ENCODE measurements at places on chromosomes 13 and 19.

DNA sequence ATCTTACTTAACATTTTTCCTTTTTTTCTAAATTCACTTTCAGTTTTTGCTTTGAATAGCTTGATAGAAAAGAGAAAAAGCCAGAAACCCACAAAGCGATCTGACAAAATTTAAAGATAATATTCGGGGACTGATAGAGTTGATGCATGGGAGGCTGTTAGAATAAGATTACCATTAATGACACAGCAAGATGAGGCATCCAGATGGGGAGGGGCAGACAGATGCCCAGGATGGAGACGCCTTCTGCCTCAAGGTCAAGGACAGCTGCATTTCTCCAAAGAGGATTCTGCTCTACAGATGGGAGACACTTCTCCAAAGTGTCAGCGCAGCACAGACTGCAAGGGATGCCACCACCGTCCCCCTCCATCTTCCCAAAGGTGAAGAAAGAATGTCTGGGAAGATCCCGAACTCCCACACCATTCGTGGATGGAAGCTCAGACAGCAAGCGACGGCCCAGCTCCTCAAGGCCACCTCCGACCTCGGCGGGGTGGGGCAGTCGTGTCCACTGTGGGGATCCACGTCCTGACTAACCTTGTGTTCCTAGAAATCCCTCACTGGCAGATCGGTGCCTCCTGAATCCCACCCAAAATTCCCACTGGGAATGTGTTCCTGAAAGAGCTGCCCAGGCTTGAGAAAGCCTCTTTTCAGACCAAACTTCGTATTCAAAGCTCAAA lies 32.9 kb downstream of the NAXD start:
- DNase-seq: no peak

GRCh38 chr19:6828698-6829633 lies 56.5 kb downstream of the VAV1 start:
- DNase-seq: peak; percentile 11

DNA sequence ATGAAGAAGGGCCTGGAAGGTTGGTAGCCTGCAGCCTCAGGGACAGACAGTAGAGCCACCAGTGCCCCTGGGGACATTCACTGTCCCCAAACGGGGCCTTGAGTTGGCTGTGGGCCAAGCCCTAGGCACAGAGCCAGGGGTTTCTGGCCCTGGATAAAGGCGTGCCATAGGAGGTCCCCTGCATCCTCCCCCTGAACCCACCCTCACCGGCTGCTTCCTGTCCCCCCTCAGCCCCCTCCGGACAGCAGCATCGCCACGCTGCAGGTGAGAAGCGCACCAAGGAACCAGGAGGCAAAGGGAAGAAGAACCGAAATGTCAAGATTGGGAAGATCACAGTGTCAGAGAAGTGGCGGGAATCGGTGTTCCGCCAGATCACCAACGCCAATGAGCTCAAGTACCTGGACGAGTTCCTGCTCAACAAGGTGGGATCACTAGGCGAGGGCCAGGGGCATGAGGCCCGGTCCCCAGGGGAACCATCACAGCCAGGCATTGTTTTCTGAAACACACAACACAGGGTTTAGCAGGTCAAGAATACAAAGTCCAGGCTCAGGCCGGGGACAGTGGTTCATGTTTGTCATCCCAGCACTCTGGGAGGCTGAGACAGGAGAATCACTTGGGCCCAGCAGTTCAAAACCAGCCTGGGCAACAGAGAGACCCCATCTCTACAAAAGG lies 14.6 kb upstream of the USE1 start:
- DNase-seq: no peak

DNA sequence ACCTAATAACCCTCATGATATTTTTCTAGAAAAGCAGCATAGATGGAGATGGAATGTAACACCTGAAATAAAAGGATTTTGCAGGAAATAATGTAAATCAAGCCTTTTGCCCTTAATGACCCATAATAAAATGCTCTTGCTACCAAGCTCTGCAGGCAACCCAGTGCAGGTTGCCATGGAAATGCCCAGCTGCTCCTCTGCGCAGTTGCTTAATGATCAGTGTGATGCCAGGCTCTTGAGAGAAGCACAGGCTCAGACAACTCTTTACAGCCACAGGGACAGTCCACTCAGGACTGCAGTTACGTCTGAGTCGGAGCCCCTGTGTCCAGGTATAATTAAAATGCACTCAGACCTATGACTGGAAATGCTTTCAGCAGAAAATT lies 165.5 kb downstream of the LACC1 start:
- DNase-seq: no peak

DNA sequence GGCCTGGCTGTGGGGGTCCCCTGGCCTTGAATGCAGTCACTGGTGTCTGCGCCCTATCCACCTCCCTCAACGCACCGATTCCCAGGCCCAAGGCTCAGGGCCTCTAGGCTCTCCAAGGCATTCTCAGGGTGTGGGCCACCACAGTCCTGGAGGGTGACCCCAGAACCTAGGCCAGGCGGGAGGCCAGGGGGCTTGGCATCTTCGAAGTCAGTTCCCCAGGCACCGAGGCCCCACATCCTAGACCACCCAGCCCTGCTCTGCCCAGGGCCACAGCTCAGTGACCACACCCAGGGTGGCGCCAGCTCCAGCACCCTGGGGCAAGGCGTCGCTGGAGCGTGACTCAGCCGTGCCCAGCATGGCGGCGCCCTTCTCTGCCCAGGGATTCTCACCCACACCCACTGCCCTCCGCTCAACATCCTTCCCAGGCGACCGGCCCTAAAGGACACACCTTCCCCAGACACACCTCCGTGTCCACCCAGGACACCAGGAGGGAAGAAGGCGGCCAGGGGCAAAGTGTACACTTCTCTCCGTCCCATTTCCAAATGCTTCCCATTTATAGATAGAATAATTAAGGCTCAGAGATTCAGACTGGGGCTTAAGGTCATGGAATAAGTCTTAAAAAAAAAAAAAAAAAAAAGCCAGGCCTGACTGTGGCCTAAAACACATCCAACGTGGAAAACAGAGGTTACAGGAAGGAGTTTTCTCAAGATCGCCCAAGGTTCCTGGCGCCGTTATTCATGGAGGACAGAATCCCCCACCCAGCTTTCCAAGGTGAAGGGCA lies 36.4 kb upstream of the NANOS3 start:
- DNase-seq: no peak

DNA sequence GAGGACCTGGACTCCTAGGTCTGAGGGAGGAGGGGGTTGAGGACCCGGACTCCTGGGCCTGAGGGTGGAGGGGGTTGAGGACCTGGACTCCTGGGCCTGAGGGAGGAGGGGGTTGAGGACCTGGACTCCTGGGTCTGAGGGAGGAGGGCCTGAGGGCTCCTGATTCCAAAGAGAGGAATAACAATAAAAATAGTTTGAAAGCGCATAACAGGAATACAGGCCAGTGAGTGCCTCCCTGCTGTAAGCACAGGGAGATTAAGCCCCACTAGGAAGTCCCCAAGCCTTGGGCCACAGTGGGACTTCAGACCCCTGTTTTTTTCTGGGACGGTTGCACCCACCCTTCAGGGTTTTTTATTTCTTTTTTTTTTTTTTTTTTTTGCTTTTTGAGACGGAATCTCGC lies 1.2 kb upstream of the SBK2 start:
- no peak for DNase-seq

GRCh38 chr19:47885067-47885463 lies 1.1 kb downstream of the SULT2A1 start:
- DNase-seq: no peak

DNA sequence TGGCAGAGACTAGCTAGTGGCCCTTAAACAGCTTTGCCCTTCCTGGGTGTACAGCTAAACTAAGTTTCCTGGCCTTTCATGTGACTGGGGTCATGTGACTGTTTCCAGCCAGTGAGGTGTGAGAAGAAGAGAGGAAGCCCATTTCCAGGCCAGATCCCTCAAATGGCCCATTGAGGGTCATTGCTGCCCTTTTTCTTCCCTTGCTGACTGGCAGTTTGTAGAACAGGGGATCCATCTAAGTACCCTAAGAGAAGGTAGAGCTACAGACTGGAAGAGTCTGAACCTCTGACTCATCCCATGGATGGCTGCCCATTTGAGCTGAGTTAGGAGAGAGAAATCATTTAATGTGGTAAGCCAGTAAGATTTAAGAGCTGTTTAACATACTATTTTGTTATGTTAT lies 2.8 kb downstream of the SWSAP1 start:
- DNase-seq: no peak

DNA sequence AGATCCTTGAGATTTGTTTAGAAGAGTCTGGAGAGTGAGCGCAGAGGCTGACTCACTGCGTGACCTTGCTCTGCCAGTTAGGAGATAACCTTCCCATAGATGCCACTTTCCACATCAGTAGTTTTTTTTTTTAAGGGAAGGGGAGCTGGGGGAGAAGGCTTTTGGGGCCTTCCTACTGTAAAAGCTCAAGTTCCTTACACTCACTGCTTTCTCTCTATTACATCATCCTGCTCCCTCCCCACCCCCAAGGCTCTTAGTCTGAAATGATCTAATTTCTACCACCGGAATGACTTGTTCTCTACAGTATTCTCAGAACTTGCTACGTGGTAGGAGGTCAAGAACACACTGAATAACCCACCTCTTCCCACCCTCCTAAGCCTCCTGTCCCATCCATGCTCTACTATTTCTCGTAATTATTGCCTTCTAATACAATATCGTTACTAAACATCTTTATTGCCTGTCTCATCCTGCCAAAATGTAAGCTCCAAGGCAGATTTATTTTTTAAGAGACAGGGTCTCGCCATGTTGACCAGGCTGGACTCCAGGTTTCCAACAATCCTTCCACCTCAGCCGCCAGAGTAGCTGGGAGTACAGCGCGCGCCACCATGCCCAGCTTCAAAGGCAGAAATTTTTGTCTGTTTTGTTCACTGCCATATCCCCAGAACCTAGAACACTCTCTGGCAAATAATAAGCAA lies 1.2 kb downstream of the LONP1 start:
- DNase-seq: no peak

DNA sequence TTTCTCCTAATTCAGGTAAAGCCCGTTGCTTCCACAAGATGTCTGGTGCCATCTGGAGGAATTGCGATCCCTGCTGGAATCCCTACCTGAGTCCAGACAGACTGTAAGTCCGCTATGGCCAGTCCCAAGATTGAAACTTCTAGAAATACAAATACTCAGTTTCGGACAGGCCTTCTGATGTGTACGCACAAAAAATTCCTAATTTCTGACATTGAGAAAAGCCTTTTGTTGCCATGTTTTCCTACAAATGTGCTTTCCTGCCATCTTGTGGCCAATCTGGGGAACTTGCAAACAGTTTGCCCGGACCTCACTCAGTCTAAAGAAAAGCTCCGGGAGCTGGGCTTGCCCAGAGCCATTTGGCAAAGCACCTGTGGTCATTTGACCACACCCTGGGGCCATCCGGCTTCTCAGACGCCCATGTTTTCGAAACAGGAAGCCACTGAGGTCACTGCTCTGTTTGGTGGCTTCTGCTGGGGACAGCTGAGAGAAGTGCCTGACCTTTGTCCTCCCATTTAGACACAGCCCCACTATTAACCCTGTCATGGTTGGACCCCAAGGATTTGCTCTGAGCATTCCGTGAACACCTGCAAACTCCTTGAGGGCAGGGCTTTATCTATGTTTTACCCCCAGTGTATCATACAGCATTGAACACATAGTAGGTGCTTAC lies 79.4 kb downstream of the SLC15A1 start:
- peak; percentile 20 for DNase-seq

- no peak for DNase-seq
Measured at GRCh38 chr13:29384466-29384865, 211.0 kb downstream of the SLC7A1 start.

- no peak for DNase-seq
Measured at GRCh38 chr19:47493378-47494210, 9.6 kb upstream of the KPTN start.

DNA sequence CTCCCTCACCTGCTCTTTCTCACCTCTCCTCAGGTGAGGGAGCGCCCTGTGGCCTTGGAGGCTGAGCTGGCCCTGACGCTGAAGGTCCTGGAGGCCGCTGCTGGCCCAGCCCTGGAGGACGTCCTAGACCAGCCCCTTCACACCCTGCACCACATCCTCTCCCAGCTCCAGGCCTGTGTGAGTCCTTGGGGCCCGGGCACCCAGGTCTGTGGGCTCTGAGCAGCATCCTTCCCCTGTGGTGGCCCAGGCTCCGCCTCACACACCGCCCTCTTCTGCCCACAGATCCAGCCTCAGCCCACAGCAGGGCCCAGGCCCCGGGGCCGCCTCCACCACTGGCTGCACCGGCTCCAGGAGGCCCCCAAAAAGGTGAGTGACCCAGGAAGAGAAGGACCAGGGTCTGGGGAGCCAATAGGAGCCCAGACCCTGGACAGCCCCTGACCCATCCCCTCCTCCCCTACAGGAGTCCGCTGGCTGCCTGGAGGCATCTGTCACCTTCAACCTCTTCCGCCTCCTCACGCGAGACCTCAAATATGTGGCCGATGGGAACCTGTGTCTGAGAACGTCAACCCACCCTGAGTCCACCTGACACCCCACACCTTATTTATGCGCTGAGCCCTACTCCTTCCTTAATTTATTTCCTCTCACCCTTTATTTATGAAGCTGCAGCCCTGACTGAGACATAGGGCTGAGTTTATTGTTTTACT lies 1.9 kb downstream of the IFNL1 start:
- DNase-seq: no peak

DNA sequence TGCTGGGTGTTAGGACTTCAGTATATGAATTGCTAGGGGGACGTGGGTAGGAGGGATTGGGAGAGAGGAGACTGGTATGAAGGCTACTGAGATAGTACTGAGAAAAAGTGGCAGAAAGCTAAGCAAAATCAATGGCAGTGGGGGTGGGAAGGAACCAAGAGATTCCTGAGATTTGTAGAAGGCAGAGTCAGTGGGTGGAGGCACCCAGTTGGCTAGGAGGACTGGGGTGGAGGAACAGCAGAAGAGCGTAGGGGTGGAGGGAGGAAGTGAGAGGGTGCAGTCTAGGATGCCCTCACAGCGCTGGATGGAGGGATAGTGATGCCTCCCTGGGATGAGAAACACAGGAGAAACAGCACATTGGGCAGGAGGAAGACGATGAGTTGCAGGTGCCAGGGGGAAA lies 5.6 kb upstream of the MEDAG start:
- no peak for DNase-seq

- DNase-seq: no peak
Measured at GRCh38 chr13:39403106-39403505, 199.9 kb downstream of the LHFPL6 start.

Data from stimulated activated CD4-positive, alpha-beta T cell treated with anti-CD3 and anti-CD28 coated beads, Interleukin-1b, Interleukin-23, amount 100 ng/mL, for 4 hours (primary cell).